ENCODE measurements at places on chromosomes 4 and X.

GRCh38 chr4:100208964-100209363, 18.7 kb upstream of the DDIT4L start:
- no peak for DNase-seq

DNA sequence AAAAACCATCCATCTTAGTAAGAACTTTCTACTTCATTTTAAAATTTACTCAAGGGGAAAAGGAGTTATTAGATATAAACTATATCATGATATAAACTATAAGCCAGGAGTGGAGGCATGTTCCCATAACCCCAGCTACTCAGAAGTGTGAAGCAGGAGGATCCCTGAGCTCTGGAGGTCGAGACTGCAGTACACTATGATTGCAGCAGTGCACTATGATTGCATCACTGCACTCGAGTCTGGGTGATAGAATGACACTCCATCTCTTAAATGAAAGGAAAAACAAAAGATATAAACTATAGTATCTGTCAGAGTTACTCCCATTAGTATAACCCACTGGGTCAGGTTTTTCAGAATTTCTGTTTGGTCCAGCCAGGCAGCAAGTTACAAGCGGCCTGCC, 47.6 kb downstream of the RPS3A start:
- no peak for DNase-seq

DNA sequence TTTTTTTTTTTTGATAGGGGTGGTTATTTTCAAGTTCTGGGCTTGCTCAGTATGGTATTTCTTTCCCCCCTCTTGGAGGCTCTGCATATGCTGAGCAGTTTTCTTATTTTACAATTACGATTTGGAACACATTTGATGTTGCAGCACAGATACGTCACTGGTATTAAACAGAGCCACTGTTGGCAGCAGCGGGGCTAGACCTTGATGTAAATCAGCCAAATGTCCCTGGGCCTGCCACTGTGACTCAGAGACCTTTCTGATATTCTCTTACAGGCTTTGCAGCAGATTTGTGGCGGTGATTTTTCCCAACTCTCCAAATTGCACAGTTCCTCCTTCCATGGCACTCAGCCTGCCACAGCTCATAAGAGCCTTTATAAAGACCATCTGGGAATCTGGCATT, 81.1 kb downstream of the VMA21 start:
- DNase-seq, result no peak

GRCh38 chr4:140688711-140689598, 67.2 kb downstream of the TBC1D9 start:
- DNase-seq, result no peak

- DNase-seq, result no peak
Measured at GRCh38 chr4:38090455-38091246, 130.5 kb downstream of the PTTG2 start.

All from NCI-H1417 (cell line).